ENCODE measurements at places on chromosomes 2 and 18. TPM values are rescaled to one million over a fixed set of nuclear protein-coding genes. Genes with fewer than 3 reads are reported as not detected.
A peak's percentile ranks its signal among the peaks of the same experiment; 100 is the strongest.

GRCh38 chr2:11562476-11562875 lies 28.6 kb downstream of the GREB1 start:
- DNase-seq: no peak

- no peak for DNase-seq
Observed at GRCh38 chr2:191158193-191158592, 7.4 kb upstream of the STAT4 start.

DNA sequence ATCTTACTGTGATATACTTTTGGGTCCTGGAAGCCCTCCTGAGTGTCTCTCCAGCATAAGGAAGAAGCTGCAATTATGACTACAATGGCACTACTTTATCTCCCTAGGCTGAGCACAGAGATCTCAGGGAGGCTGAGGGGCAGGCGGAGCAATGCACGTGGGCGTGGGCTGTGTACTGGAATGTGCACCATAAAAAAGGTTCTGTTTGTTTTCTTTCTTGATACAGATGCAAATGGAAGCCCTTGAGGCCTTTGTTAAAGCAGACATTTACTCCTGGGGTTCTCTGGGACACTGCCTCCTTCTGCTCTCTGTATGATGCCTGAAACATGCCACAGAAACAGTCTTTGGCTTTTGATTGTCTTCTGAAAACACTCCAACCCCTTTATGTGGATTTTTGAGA lies 79.1 kb upstream of the DLX2 start:
- DNase-seq: no peak

DNA sequence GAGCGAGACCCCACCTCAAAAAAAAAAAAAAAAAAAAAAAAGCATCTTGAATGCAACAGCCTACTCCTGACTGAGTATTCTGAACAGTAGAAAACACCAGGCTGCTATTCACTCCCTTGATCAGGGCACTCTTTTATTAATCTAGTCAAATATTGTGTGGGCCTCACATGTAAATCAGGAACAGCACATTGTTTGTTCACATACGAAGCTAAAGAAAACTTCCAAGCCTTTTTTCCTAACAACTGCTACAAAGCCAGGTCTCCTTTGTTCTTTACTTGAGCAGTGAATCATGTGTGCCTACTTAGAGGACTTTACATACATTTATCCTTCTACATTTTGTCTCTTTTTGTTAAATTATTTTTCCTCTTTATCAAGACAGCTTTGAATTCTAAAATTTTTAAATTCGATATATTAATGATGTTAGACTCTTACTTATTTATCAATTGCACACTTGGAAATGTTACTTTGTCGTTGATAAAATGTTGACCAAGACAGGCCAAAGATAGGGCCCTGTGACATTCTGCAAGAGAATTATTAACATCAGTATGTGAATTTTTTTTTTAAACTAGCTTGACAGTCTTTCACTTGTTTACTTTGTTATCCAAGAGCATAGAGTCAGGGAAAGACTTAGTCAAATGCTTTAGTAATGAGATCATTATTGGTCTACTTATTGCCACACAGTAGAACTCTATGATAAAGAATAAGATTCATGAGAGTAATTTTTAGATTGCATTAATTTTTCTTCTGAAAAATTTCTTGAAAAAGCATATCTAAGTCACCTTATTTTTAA lies 13.2 kb downstream of the SPATS2L start:
- DNase-seq: no peak

Gene EPAS1
- 83.4 TPM for total RNA-seq

Gene CD302
- total RNA-seq: 24.5 TPM

- no peak for DNase-seq
Observed at GRCh38 chr2:72394541-72395070, 246.9 kb upstream of the CYP26B1 start.

DNA sequence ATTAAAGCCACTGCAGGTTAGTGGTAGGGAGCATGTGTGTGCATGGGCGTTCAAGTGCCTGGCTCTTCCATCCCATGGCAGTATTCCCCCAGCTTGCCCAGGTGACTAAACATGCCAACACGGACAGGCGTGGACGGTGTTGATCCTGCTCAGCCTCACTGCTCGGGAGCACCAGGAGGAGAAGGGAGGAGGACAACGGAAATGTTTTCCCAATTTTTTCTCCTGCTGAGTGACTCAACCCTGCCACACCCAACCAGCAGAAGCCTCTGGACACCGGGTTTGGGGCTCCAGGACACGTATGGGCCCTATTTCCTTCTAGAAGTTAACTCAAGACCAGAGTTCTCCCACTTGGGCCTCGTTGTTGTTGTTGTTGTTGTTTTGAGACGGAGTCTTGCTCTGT lies 139.1 kb downstream of the CYP26B1 start:
- DNase-seq: no peak

DNA sequence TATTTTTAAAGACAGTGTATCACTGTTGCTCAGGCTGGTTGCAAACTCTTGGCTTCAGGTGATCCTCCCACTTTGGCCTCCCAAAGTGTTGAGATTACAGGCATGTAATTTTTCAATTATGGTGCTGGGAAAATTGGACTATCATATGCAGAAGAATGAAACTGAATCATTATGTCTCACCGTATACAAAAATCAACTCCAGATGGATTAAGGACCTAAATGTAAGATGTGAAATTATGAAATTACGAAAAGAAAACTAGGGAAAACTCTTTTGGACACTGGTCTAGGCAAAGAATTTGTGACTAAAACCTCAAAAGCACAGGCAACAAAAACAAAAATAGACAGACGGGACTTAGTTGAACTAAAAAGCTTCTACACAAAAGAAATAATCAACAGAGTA lies 31.2 kb downstream of the MAP3K2 start:
- no peak for DNase-seq

- DNase-seq: no peak
Observed at GRCh38 chr2:200985799-200986198, 22.3 kb upstream of the ORC2 start.

DNA sequence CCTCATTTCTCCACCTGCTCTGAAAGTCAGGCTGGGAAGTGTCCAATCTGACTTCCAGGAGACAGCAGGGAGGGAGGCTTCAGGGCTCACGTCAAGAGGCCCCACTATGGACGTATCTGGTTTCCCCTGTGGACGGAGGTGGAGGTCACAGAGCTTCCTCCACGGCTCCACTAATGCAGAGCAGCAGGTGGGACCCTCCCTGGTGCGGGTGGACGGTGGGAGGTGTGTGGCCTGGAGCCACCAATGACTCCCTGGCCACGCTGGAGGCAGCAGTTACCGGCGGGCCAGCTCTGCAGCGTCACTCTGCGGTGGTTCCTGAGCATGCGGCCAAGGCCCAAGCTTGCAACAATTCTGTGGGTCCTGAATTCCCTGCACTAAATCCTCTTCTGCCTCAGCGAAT lies 9.0 kb downstream of the CRACDL start:
- peak; percentile 54 for DNase-seq

DNA sequence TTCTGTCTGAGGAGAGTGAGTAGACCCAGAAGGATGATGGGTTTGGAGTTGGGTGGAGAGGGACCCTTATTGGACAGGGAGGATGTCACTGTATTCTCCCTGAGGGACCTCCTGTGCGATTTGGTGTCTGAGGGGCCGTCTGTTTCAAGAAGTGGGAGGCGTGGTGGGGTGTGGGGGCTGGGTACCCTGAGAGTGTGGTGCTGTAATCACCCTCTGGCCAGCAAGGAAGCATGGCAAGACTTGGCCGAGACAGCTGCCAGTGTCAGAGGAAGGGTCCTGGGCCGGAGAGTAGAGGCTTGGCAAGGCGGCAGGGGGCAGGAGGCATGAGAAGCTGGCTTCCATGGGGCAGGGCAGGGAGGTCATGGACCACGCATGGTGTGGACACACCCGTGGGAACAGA lies 43.1 kb downstream of the CTIF start:
- no peak for DNase-seq

DNA sequence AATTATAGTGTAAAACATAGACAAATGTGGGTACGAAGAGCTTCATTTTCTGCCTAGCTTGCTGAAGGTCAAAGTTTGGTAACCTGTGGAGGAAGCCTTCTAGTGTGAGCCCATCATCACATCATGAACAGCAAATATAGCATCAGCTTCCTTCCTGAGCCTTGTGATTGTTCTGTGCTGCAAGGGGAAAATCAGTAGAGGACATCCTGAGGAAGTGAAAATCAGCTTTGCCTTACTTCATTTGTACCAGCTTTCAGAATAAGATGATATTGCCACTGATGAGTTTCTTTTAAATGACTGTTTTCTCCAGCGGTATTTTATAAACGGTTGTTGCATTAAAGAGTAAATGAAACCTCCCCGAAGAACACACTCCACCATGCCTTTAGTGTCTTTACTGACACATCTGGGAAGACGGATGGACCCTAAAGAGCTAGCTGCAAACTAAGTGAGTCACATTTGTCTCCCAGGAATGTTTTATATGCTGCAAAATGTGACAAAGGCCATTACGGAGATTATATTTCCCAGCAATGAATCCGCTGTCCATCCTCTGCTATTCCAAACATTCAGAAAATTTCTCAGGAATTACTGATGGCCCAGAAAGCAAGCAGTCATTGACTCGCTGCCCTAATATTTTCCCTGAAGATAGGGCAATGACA lies 1272.8 kb downstream of the SUCLG1 start:
- no peak for DNase-seq
